Neural crest cell (in vitro differentiated cells): ENCODE measurements at places on chromosomes 12 and 14.
A peak's percentile ranks its signal among the peaks of the same experiment; 100 is the strongest.

GRCh38 chr14:96088074-96088473 lies 48.9 kb downstream of the C14orf132 start:
- H3K27ac ChIP-seq: no peak overlapping the region
- no peak overlapping the region for H3K4me3 ChIP-seq
- peaks cover 5% of the 10 kb centered on the region for H3K4me1 ChIP-seq
- peaks cover 3% of the 10 kb centered on the region for H3K36me3 ChIP-seq
- no peak for DNase-seq
- H3K27me3 ChIP-seq: no peaks in the 10 kb centered on the region

GRCh38 chr12:10211101-10211939 lies 1.4 kb upstream of the GABARAPL1 start:
- DNase-seq: no peak
- no peak overlapping the region for H3K27ac ChIP-seq
- H3K36me3 ChIP-seq: no peaks in the 10 kb centered on the region
- peak overlapping the region; percentile 61 for H3K4me3 ChIP-seq
- peaks cover 24% of the 10 kb centered on the region for H3K4me1 ChIP-seq

DNA sequence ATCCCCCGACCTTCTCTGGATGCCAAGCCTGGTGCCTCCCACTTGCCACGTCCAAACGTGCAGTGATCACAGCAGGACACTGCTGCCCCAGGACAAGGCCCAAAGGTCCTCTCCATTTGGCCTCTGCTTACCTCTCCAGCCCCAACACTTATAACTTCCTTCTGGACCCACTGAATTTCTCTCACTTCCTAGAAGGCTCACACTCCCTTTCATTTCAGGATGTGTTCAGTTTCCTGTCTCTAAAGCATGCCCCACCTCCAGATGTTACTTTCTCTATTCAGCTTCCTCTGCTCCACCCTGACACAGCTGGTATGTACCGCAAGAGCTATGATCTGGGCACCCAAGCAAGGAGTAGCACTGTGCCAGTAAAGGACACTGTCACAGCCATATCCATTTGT lies 33.0 kb downstream of the CDKL1 start:
- no peak for DNase-seq
- no peaks in the 10 kb centered on the region for H3K27me3 ChIP-seq
- H3K36me3 ChIP-seq: no peaks in the 10 kb centered on the region

GRCh38 chr12:121005346-121005815 lies 10.9 kb downstream of the C12orf43 start:
- H3K4me3 ChIP-seq: no peak overlapping the region
- H3K27ac ChIP-seq: no peak overlapping the region
- no peaks in the 10 kb centered on the region for H3K4me1 ChIP-seq
- H3K36me3 ChIP-seq: peaks cover 7% of the 10 kb centered on the region

GRCh38 chr12:69947897-69948296 lies 122.9 kb downstream of the MYRFL start:
- no peak overlapping the region for H3K4me3 ChIP-seq
- no peak overlapping the region for H3K27ac ChIP-seq
- no peak for DNase-seq
- no peaks in the 10 kb centered on the region for H3K27me3 ChIP-seq

DNA sequence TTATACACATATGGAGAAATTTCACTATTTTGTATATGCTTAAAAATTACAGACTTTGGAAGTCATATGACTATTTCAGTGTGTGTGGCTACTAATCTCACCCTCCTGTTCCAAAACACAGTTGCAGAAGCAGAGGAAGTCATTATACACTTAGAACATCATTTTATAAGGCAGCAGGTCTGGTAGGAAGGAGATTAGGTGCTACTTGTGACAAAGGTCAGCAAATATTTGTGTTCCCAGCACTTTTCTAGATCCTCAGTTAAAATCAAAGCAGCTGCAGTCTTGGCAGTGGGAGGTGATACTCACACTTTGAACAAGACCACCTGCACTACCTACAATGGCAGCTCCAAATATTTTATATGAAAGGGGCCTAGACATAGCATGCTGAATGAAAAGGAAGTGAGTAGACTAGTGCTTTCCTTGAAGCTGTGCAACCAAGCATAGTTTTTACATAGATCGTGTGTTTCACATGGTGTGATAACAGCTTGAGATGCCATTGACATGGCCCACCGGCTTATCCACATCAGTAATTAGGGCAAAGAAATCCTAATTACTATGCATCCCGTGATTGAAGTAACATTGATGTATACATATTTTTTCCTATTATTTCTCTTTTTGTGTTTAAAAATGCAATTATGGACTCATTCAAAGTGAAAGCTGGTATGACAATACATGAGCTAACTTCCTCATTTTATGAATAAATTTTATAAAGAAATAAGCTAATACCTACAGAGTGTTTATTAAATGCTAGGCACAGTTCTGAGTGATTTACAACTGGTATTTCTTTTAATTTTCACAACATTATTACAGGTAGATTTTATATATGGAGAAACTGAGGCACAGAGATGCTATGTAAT lies 5.3 kb downstream of the GYS2 start:
- no peak overlapping the region for H3K4me3 ChIP-seq
- no peak overlapping the region for H3K27ac ChIP-seq
- no peaks in the 10 kb centered on the region for H3K4me1 ChIP-seq
- H3K27me3 ChIP-seq: peaks cover 5% of the 10 kb centered on the region
- DNase-seq: no peak

GRCh38 chr14:91899213-91899612 lies 31.9 kb upstream of the TC2N start:
- DNase-seq: no peak
- peaks cover 9% of the 10 kb centered on the region for H3K27me3 ChIP-seq
- H3K27ac ChIP-seq: no peak overlapping the region
- H3K36me3 ChIP-seq: no peaks in the 10 kb centered on the region
- peaks cover 13% of the 10 kb centered on the region for H3K4me1 ChIP-seq
- no peak overlapping the region for H3K4me3 ChIP-seq

GRCh38 chr12:109600481-109600880 lies 26.9 kb downstream of the MVK start:
- peaks cover 3% of the 10 kb centered on the region for H3K27me3 ChIP-seq
- H3K4me1 ChIP-seq: peaks cover 23% of the 10 kb centered on the region
- no peak overlapping the region for H3K4me3 ChIP-seq
- H3K36me3 ChIP-seq: peaks cover 2% of the 10 kb centered on the region
- no peak overlapping the region for H3K27ac ChIP-seq

GRCh38 chr12:117040496-117040895 lies 58.7 kb downstream of the TESC start:
- no peak overlapping the region for H3K4me3 ChIP-seq
- H3K36me3 ChIP-seq: no peaks in the 10 kb centered on the region
- no peak for DNase-seq
- H3K27ac ChIP-seq: peak overlapping the region; percentile 72

DNA sequence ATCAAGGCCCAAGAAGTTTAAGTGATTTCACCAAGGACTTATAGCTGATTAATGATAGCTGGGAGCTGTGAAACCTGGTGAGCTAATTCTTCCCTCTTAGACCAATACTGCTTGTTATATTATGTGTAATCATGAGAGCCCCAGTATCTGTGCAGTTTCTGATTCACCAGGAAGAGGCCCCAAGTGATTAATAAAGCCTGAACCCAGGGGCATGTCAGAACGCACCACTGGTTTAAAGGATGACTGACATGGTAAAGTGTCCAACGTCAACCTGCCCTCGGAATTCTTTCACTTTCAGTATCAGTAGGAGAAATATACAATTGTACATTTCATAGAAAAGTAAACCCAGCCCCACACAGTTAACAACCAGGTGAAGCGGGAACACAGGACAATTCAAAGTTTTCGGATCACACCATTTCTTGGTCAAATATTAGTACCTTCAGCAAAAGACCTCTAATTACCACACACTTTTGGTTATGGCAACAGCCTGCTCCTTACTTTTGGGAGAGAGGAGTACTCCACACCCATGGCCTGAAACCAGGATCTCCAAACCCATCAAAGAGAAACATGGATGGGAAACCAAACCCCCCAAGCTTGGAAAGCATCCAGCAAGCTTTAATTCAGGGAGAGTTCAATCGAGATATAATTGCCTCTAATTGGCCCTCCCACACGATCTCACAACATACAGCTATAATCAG lies 28.5 kb downstream of the TMCC3 start:
- no peak overlapping the region for H3K27ac ChIP-seq
- peaks cover 21% of the 10 kb centered on the region for H3K4me1 ChIP-seq
- peaks cover 4% of the 10 kb centered on the region for H3K36me3 ChIP-seq
- no peak for DNase-seq
- no peaks in the 10 kb centered on the region for H3K27me3 ChIP-seq

- H3K36me3 ChIP-seq: peaks cover 4% of the 10 kb centered on the region
- no peaks in the 10 kb centered on the region for H3K27me3 ChIP-seq
- no peaks in the 10 kb centered on the region for H3K4me1 ChIP-seq
- no peak overlapping the region for H3K27ac ChIP-seq
- no peak for DNase-seq
These were observed 132.2 kb downstream of the FSCB start for GRCh38 chr14:44374906-44375305.

DNA sequence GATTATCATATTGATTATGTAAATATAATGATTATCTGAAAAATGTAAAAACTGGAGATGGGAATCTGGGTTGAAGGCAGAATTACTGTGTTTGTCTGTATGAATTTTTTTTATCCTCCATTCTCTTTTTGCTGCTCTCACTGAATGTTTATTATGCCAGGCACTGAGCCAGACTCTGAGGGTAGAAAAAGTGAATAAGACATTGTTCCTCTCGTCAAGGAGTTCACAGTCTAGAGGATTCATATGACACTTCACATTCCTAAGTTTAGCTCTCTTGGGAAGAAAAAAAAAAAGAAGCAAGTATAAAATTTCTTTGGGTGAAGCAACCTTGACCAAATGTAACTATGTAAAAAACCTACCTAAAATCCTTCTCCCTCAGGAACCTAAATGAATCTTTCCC lies 120.9 kb upstream of the LMO3 start:
- H3K27me3 ChIP-seq: no peaks in the 10 kb centered on the region
- no peak for DNase-seq
- H3K27ac ChIP-seq: no peak overlapping the region
- no peak overlapping the region for H3K4me3 ChIP-seq

DNA sequence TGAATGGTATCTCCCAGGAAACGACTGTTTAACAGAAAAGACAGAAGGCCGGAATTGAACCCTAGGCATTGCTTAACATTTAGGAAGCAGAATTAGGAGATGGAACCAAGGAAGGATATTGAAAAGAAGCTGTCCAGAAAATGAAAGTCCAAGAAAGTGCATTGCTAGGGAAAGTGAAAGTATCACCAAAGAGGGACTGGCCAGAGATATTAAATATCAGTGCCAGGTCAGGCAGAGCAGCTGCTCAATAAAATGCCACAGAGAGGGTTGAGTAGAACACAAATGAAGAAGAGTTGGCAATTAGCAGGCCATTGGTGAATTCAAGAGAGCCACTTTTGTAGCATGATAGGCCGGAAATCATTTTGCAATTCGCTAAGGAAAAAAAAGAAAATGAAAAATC lies 101.6 kb downstream of the CFAP54 start:
- H3K4me1 ChIP-seq: no peaks in the 10 kb centered on the region
- no peaks in the 10 kb centered on the region for H3K27me3 ChIP-seq
- H3K4me3 ChIP-seq: no peak overlapping the region
- no peak overlapping the region for H3K27ac ChIP-seq
- peaks cover 4% of the 10 kb centered on the region for H3K36me3 ChIP-seq

DNA sequence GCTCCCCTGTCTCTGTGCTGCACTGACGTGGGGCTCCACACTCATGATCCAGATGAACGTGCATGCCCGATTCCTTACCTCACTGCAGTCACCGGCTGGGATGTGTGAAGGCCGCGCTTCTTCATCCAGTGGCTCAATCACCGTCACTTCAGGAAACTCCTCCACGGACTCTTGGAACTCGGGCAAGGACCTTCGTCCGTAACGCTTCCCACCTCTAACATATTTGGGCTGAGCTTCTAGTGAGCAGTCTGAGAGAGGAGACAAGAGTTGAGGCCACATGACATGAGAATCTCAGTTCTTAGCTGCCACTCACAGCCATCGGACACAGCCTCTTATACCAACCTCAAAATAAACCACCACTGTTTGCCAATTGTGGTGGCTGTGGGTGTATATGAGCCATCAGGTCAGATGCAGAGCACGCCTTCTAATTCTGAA lies 38.3 kb downstream of the NIN start:
- H3K27me3 ChIP-seq: no peaks in the 10 kb centered on the region
- DNase-seq: no peak
- H3K4me3 ChIP-seq: no peak overlapping the region
- H3K36me3 ChIP-seq: peaks cover 13% of the 10 kb centered on the region
- H3K27ac ChIP-seq: no peak overlapping the region
- peaks cover 28% of the 10 kb centered on the region for H3K4me1 ChIP-seq

- no peak overlapping the region for H3K4me3 ChIP-seq
- no peaks in the 10 kb centered on the region for H3K4me1 ChIP-seq
- H3K27me3 ChIP-seq: no peaks in the 10 kb centered on the region
- no peaks in the 10 kb centered on the region for H3K36me3 ChIP-seq
These were observed 166.9 kb upstream of the DCN start for GRCh38 chr12:91349476-91349875.

- H3K36me3 ChIP-seq: peaks cover 3% of the 10 kb centered on the region
- no peak overlapping the region for H3K4me3 ChIP-seq
- H3K27me3 ChIP-seq: no peaks in the 10 kb centered on the region
- H3K4me1 ChIP-seq: no peaks in the 10 kb centered on the region
- DNase-seq: no peak
These were observed 45.7 kb downstream of the TEAD4 start for GRCh38 chr12:3004655-3005565.

DNA sequence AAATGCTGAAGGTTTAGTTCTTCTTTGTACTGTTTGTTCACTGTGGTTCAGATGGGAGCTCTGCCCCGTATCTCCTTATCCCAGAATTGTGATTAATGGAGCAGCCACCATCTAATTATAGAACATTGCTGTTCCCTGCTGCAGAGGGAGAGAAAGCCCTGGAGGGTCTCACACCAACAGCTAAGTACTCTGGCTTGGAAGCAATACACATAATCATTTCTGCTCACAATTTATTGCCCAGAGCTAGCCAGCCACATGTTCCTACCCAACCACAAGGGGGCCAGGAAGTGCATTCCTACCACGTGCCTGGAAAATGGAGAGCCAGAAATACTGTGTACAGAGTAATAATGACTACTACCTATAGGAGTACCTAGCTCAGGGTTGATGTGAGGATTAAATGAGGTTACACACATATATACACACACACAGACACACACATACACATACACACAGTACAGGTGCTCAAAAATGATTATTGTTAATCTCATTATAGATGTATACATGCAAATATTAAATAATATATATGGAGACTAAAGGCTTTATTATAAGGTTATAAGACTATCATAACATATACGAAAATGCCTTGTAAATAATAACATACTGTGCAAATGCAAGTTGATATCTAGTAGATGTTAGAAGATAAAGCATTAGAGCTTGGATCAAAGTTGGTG lies 22.3 kb downstream of the MSRB3 start:
- H3K4me1 ChIP-seq: peaks cover 3% of the 10 kb centered on the region
- H3K27me3 ChIP-seq: no peaks in the 10 kb centered on the region
- no peaks in the 10 kb centered on the region for H3K36me3 ChIP-seq
- no peak overlapping the region for H3K4me3 ChIP-seq

GRCh38 chr12:85253853-85254252 lies 26.2 kb upstream of the ALX1 start:
- DNase-seq: no peak
- H3K27me3 ChIP-seq: peaks cover 24% of the 10 kb centered on the region
- no peaks in the 10 kb centered on the region for H3K36me3 ChIP-seq
- no peaks in the 10 kb centered on the region for H3K4me1 ChIP-seq
